CD4-positive, alpha-beta T cell treated with Interleukin-4 for 1 hour (primary cell): ENCODE measurements at places on chromosomes 13 and 19.

- DNase-seq: no peak
Measured at GRCh38 chr19:3652422-3652821, 25.8 kb upstream of the CACTIN start.

- DNase-seq: no peak
Measured at GRCh38 chr13:29323954-29324353, 271.5 kb downstream of the SLC7A1 start.

- peak; percentile 54 for DNase-seq
Measured at GRCh38 chr19:45424191-45425058, 708 bp upstream of the ERCC1 start.

GRCh38 chr19:38055655-38056521 lies 148.9 kb downstream of the SIPA1L3 start:
- DNase-seq: no peak

GRCh38 chr13:112854321-112854720 lies 114.7 kb upstream of the MCF2L start:
- no peak for DNase-seq
